ENCODE measurements at places on chromosomes 4 and X.

- no peak for DNase-seq
- H3K27me3 ChIP-seq: no peaks in the 10 kb centered on the region
- no peak overlapping the region for H3K27ac ChIP-seq
- H3K36me3 ChIP-seq: no peaks in the 10 kb centered on the region
- no peaks in the 10 kb centered on the region for H3K4me1 ChIP-seq
Observed at GRCh38 chrX:79182071-79182470, 37.6 kb downstream of the GPR174 start.

DNA sequence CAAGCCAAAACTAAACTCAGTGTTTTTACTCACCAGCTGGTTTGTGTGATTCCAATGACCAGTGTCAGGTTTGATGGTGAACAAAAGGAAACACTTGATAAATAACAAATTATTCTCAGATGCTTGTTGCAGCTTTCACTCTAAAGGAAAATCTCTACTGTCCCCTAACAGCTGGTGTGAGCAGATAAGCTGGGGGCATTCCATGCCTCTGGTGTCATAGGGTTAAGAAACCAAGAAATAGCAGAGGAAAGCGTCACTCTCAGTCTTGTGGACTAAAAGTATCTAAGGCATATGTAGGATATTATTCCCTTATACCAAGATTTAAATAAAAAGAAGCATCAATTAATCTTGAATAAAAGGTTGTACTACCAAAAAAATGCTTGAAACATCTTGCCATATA is 24.3 kb downstream of the TRPC5 start:
- H3K27ac ChIP-seq: no peak overlapping the region
- no peak for DNase-seq
- no peak overlapping the region for H3K4me3 ChIP-seq
- no peaks in the 10 kb centered on the region for H3K36me3 ChIP-seq

DNA sequence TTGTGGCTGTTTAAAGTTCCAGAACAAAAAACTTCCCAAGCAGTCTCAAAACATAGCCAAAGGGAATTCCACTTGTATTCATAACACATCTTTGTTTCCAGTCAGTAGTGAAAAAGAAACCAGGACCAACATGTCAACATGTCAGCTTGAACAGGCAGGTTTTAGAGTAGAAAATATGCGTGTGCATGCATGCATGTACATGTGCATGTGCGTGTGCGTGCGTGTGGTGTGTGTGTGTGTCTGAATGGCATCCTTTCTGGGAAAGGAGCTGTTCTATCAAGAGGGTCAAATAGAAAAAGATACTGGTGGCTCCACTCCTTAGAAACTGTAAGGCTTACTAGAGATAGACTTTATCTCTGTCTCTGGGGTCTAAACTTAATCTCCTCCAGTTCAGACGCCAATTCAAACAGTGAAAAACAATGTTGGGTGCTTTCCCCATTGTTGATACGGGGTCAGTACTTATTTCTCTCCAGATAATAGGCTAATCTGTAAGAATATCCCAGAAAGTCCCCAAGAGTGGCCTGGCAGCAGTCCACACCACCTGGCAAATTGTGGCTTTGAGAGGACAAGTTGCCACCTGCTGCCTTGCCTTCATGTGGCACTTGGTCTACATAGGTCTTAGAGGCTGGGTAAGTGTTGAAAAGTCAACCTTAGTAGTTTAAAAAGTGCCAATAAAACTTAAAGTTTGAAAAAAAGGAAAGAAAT is 110.4 kb downstream of the SCD5 start:
- peaks cover 4% of the 10 kb centered on the region for H3K36me3 ChIP-seq
- no peaks in the 10 kb centered on the region for H3K4me1 ChIP-seq
- no peak for DNase-seq
- H3K27me3 ChIP-seq: no peaks in the 10 kb centered on the region
- no peak overlapping the region for H3K27ac ChIP-seq
- no peak overlapping the region for H3K4me3 ChIP-seq

DNA sequence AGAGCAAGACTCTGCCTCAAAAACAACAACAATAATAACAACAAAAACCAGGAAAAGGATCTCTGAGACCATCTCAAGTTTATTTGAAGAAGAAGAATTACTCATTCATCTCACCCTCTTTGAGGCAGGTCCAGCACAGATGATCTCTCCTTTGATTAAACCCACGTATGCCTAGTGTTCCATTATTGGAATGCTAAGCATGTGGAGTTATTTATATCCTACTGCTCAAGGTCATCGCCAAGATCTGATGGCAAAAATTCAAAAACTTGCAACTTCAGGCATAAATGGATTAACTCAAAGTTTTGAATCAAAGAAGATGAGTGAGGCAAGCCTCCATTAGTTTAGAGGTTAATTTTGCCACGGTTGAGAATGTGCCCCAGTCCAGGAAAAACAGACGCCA is 184.2 kb downstream of the DHRSX start:
- H3K27me3 ChIP-seq: no peaks in the 10 kb centered on the region
- H3K4me1 ChIP-seq: peaks cover 4% of the 10 kb centered on the region
- no peaks in the 10 kb centered on the region for H3K36me3 ChIP-seq

GRCh38 chrX:66020631-66021334 is 19.1 kb downstream of the VSIG4 start:
- H3K4me1 ChIP-seq: no peaks in the 10 kb centered on the region
- DNase-seq: no peak
- H3K4me3 ChIP-seq: no peak overlapping the region
- H3K27ac ChIP-seq: no peak overlapping the region

DNA sequence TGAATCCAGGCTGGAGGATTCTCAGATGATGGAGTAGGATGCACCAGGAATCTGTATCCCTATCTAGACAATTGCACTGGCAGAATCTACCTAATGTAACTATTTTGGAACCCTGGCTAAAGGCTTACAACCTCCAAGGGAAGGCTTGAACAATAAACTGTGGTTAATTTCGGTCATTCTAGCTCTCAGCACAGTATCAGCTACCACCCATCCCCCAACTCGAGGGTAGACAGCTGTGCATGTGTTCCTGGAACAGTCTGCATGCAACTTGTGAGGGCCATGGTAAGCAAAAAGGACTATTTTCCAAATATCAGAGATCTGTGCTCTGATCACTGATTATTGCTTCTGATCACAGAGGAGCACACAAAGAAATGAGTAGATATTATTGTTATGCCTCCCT is 34.0 kb downstream of the ELF2 start:
- H3K4me1 ChIP-seq: peaks cover 23% of the 10 kb centered on the region
- no peak for DNase-seq
- no peaks in the 10 kb centered on the region for H3K27me3 ChIP-seq
- H3K36me3 ChIP-seq: peaks cover 7% of the 10 kb centered on the region

DNA sequence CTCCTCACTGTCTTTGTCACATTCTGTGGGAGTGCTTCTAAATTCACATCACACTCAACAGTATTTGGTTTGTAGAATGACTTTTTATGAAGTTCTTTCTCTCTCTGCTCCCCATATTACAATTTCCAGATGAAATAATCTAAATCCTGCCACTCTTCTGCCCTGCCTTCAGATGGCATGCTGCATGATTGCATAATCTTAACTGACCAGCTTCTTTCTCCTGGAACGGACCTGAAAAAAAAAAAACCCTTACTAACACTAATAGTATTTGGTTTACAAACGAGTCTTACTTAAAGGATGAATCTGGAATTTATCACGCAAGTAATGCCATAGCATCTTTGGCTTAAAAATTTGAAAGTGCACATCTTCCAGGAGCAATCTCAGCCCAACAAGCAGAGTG is 272.3 kb downstream of the NAF1 start:
- H3K4me1 ChIP-seq: peaks cover 9% of the 10 kb centered on the region
- H3K36me3 ChIP-seq: no peaks in the 10 kb centered on the region
- H3K27me3 ChIP-seq: no peaks in the 10 kb centered on the region
- H3K4me3 ChIP-seq: no peak overlapping the region

- H3K4me1 ChIP-seq: no peaks in the 10 kb centered on the region
- H3K4me3 ChIP-seq: no peak overlapping the region
Observed at GRCh38 chr4:23485801-23486200, 404.0 kb downstream of the PPARGC1A start.

DNA sequence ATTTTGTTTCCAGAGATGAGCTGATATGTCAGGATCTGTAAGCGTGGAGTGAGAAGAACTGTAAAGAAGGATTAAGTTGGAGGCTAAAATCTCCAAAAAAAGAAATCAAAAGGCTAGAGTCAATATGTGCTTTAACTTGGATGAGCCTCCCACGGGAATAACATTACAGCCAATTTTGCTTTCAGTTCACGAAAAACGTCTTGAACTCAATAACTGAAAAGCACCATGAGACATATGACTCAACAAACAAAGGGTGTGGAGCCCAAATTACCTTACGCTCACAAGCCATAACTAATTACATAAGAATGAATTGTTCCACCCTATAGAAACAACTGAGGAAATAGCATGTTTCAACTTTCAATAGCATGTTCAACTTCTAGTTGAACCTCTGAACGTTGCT is 22.3 kb downstream of the TMPRSS11D start:
- H3K27me3 ChIP-seq: peaks cover 32% of the 10 kb centered on the region
- H3K4me3 ChIP-seq: no peak overlapping the region
- no peaks in the 10 kb centered on the region for H3K4me1 ChIP-seq

DNA sequence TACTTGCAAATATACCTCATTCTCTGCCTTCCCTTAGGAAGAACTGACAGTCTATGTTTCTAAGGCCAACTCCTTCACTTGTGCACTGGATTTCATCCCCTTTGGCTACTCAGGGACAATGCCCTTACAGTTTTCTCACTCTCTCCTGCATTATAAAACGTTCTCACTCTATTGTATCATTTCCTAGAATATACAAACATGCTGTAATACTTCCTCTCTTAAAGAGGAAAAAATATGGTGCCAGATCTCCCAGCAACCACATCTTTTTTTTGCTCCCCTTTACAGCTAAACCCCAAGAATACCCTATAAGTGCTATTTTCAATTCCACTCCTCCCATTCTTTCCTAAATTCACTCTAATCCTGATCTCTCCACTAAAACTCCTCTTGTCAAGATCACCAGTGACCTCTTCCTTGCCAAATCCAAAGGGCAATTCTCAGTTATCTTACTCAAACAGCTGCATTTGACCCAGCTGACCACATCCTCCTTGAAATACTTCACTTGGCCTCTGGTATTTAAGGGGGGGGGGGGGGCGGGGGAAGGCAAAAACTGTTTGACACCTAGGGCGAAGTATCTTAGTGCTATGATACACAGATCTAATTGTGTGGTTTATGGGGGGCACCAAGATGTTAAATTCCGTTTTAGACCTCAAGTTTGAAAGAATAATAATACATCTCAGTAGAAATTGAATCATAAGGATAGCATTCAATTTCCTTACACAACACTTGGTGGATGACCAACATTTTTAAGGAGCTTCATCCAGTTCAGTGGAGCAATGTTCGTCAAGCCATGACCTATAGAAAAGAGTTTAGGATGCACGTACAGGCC is 1.6 kb downstream of the RCHY1 start:
- H3K36me3 ChIP-seq: peaks cover 6% of the 10 kb centered on the region
- no peak overlapping the region for H3K4me3 ChIP-seq
- DNase-seq: no peak
- no peak overlapping the region for H3K27ac ChIP-seq

DNA sequence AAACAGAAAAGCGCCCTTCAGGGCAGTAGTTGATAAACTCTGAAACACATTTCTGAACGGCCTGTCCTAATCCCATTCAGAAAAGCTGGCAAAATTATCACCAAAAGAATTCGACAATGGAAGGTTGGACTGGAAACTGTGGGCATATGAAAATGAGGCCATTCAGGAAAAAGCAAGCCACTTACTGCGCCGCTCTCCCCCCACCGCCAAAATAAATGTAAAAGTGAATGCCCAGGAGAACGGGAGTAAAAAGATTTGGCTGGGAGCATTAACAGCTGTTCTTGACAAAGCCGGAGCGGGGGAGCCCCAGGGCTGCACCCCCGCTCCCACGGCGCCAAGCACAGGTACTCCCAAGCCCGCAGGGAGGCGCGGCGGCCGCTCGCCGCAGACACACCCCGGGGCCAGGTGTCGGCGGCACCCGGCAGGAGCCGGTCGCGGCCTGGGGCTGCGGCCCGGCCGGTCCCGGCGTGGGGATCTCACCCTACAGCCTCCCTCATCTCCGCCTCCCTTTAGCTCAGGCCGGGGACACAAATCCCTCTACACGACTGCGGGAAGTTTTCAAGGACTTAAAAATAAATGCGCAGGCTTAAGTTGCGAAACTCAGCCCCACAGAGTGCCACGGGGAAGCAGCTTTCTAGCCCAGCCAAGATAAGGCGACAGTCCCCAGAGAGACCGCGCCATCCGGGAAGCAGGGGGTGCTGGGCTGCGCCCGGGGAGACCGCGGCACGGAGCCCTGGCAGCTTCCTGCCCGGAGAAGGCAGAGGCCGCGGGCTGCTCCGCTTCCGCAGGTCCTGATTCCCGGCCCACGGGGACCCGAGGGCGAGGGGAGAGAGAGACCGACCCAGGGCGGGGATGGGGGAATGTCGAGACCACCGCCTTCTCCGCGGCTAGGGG is 593 bp downstream of the SH3RF1 start:
- peak overlapping the region; percentile 92 for H3K27ac ChIP-seq
- DNase-seq: peak; percentile 86
- peaks cover 5% of the 10 kb centered on the region for H3K36me3 ChIP-seq
- H3K4me1 ChIP-seq: peaks cover 56% of the 10 kb centered on the region
- no peaks in the 10 kb centered on the region for H3K27me3 ChIP-seq
- H3K4me3 ChIP-seq: peak overlapping the region; percentile 92

GRCh38 chr4:2412534-2412884 is 5.9 kb downstream of the ZFYVE28 start:
- H3K27ac ChIP-seq: peak overlapping the region; percentile 91
- H3K27me3 ChIP-seq: peaks cover 34% of the 10 kb centered on the region
- DNase-seq: no peak
- no peaks in the 10 kb centered on the region for H3K36me3 ChIP-seq
- peaks cover 27% of the 10 kb centered on the region for H3K4me1 ChIP-seq

DNA sequence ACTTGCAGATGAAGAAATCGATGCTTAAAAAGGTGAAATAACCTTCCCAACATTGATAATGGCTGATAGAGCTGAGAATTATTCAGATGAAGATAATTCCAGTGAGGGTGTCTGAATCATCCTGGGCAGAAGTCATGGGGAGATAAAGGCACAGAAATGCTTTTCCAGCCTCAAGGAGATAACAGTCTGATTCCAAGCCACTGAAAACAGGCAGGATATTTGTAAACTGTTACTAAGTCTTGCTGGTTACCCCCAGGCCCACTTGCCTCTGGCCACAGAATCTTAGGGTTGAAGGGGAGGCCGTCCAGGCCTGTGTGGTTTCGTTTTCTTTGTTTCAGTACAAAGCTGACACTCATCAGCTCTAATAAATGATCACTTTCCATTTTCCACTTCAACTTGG is 158.5 kb downstream of the SH3KBP1 start:
- no peak overlapping the region for H3K4me3 ChIP-seq
- H3K27me3 ChIP-seq: no peaks in the 10 kb centered on the region
- H3K27ac ChIP-seq: no peak overlapping the region
- H3K36me3 ChIP-seq: no peaks in the 10 kb centered on the region

- no peak for DNase-seq
- no peak overlapping the region for H3K27ac ChIP-seq
- H3K27me3 ChIP-seq: no peaks in the 10 kb centered on the region
- H3K4me1 ChIP-seq: peaks cover 9% of the 10 kb centered on the region
- H3K4me3 ChIP-seq: no peak overlapping the region
Observed at GRCh38 chr4:188839704-188840103, 700.5 kb downstream of the TRIML1 start.

DNA sequence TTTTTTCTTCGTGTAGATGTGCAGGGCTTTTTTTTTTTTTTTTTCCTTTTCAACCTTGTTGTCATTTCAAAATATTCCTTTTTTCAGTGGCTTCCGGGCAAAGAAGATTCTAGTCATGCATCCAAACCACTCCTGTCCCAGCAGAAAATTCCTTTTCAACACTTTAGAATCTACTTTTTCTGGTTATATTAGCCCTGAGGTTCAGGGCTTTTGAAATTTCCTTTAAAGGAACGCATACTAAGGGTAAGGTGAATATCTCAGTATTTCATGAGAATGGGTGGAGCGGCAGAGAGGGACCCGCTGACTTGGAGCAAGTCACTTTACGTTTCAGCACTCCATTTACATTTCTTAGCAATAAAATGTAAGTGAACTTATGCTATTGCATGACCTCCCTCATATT is 15.6 kb upstream of the TENM3 start:
- H3K27ac ChIP-seq: no peak overlapping the region
- no peak overlapping the region for H3K4me3 ChIP-seq
- peaks cover 3% of the 10 kb centered on the region for H3K36me3 ChIP-seq
